Vagina (tissue), 2 donors: ENCODE measurements at places on chromosomes 16 and 17.

DNA sequence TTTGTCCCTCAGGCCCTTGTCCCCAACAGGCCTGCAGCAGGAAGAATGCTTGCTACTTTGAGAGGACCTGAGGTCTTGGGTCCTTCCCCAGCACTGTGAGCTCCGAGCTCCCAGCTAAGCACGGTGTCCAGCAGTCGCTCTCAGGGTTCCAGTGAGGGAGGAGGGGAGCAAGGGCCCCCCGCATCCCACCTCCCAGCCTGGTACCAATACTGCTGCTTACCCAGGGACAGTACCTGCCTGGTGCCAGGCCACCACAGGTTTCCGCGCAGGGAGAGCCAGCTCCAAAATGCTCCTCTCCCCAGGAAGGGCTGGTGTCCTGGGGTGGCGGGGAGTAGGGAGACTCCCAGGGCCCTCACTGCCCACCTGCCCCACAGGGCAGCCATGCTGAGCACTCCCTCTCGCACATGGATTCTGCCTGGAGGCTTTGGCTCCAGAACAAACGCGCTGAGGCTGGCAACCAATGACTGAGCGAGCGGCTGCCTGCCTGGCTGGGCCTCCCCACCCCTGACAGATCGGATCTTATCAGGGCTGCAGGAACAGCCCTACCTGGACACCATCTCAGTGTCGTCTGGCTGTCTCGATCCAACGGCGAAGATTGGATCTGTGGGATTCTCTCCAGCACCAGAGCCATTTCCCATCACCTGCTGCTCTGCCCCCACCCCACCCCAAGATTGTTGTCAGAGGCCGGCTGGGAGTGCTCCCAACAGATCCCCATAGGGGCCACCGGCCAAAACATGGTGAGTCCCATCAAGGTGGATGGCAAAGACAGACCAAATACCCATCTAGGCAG lies 2.4 kb downstream of the DOK4 start:
- no peak for DNase-seq

DNA sequence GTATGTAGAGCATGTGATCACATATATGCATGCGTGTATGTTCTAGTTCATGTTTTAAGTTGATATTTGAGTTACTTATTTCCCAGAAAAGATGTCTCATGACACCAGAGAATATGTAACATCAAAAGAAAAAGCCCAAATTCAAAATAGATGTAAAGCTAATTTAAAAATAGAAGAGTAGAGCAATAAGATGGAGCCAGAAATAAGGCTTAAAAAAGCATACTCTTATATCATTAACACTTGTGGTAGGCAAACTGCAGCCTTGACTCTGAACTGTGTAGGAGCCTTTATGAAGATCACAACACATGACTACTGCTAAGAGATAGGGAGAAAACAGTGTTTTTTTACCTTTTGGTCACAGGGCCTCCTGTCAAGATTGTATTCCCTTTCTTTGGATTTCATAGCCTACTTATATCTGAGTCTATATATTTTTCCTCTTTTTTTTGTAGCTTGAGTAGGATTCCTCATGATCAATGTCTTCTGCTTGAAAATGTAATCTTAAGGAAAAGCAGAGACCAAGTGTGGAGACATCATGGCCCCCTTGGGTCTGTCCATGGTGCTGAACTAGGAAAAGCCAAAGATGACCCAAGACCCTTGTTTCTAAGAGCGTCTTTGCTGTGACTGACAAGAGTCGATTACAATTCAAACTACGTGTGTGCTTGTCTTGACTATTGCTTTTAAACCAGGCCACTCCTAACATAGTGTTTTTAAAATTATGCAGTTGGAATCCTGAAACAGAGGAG lies 390.4 kb downstream of the SHISA9 start:
- DNase-seq, result no peak

- no peak for DNase-seq
Measured at GRCh38 chr16:50448522-50448921, 79.7 kb upstream of the BRD7 start.

GRCh38 chr17:65629234-65629690 lies 67.8 kb upstream of the AXIN2 start:
- DNase-seq, result no peak

GRCh38 chr17:73841431-73842060 lies 197.3 kb upstream of the SDK2 start:
- no peak for DNase-seq

GRCh38 chr16:7545251-7545650 lies 212.6 kb downstream of the RBFOX1 start:
- DNase-seq, result no peak

DNA sequence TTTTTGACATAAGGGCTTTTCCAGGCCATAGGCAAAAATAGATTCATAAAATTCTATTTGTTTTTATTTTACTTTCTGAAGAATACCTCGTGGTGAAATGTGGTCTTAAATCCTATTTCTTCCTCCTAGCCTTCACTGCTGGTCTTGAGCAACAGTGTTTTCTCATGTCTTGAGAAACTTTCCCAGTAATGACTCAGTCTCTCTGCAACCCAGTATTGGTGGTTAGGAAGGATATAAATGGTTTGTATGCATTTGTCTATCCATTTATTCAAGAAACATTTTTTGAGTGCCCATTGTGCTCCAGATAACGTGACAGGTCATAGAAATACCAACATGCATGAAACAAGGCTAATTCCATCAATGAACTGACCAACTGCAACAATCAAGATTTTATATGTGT lies 213.9 kb downstream of the TMEM114 start:
- DNase-seq, result no peak

DNA sequence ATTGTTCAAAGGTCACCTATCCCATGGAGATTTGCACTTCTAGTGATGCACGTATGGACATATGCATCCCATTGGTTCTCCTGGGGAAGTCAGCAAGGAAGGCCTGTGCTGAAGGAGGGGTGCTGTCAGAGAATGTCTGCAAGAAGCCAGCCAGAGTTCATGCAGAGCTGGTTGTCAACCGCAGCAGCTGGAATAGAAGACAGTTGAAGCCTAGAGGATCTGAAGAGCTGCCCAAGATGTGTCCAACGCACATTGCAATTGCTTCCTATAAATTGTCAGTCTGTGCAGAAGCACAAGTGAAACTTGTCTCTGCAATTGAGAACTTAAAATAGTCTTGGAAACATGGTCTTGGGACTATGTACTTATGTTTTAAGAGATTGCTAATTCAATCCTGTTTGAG lies 82.1 kb upstream of the CNTNAP4 start:
- DNase-seq, result no peak

GRCh38 chr16:11242658-11243057 lies 13.3 kb downstream of the SOCS1 start:
- DNase-seq, result no peak

GRCh38 chr17:49861150-49861884 lies 13.4 kb upstream of the TAC4 start:
- no peak for DNase-seq

DNA sequence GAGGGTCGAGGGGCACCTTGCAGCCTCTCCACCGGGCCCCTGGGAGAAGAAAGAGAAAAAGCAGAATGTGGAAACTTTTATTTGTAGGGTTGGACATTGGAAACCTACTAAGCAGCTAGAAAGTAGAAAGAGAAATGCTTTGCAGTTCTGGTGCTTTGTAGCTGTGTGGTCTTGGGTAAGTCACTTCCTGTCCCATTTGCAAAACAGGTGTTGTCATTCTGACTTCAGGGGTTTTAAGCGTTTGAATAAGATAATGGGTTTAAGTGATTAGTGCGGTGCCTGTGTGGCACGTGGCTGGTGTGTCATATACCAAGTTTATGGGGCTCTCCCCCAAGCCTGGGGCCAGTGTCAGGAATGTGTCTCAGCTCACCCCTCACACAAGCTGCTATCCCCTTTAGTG lies 1.6 kb downstream of the CA4 start:
- no peak for DNase-seq

GRCh38 chr16:49011901-49012300 lies 269.7 kb downstream of the CBLN1 start:
- DNase-seq, result peak; percentile 54

DNA sequence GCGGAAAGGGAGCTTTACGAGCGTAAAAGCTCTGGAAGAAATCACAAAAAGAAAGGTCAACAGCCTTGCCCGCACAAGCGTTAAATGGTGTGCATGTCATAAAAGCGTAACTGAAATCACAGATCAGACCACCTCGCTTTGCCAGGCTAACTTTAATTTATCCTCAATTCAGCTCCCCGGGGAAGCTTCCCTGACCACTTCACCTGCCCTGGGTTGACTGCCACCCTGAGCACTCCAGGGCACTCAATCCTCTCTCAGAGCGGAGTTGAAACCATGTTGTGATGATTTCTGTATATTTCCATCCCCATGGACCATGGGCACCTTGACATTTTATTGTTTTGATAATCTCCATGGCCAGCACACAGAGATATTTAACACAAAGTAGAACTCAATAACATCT lies 16.1 kb upstream of the NAGS start:
- DNase-seq, result no peak

- no peak for DNase-seq
Measured at GRCh38 chr16:83300326-83300725, 507.5 kb upstream of the HSBP1 start.

- DNase-seq, result no peak
Measured at GRCh38 chr17:32302037-32302436, 36.4 kb downstream of the RHBDL3 start.

GRCh38 chr17:72446525-72447250 lies 325.9 kb downstream of the SOX9 start:
- no peak for DNase-seq

- DNase-seq, result no peak
Measured at GRCh38 chr17:19343671-19344151, 18.8 kb downstream of the B9D1 start.

GRCh38 chr16:48895142-48895541 lies 285.2 kb upstream of the N4BP1 start:
- no peak for DNase-seq

- no peak for DNase-seq
Measured at GRCh38 chr17:41989702-41990419, 23.3 kb downstream of the CNP start.

DNA sequence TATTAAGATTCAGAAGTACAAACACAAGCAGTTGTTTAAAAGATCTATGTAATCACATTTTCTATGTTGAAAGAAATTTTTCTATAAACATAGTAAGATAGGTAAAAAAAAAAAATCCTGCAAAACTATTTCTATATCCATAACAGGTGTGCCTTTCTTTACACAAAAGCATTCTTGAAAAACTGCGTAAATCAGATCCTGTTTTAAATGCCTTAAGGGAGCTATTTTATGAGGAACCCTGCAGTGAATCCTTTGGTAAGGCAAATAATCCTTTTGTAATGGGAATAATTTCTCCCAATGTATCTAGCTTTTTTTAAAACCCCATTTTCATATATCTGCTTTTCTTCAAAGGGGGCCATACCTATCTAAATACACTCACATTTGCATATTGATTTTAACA lies 157.3 kb downstream of the AATF start:
- DNase-seq, result no peak

DNA sequence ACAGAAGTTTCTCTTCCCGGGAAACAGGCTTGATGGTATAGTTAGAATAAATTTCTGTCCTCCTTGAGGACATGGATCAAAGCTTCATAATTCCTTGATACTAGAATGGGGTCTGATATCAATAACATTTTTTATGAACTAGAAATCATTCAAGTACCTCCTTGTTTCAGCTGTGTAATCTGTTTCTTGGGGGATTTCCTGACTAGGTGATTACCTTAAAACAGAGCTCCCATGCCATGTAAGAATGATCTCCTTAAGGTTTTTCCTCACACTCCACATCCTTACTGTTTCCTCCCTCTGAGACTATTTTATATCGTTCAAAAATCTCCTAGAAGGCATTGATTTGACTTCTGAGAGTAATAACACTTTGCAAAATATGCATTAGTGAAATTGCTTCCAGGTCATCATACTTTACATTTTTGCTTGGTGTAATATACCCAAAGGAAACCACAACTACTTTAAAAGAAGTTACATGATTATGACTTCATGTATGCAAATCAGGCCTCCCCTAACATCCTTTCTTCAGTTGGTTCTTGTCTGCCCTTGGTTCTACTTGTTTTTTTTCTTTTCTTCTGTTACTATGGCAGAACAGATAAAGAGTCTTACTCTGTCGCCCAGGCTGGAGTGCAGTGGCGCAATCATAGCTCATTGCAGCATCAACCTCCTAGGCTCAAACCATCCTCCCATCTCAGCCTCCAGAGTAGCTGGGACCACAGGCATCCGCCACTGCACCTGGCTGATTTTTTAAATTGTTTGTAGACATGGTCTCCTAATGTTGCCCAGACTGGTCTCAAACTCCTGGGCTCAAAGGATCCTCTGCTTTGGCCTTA lies 388.8 kb downstream of the ZFHX3 start:
- DNase-seq, result no peak

- no peak for DNase-seq
Measured at GRCh38 chr16:73052576-73052975, 4.6 kb upstream of the ZFHX3 start.

GRCh38 chr16:5604770-5605169 lies 507.2 kb upstream of the EEF2KMT start:
- DNase-seq, result no peak

GRCh38 chr16:87581857-87582215 lies 20.5 kb upstream of the JPH3 start:
- peak; percentile 94 for DNase-seq

GRCh38 chr17:78131172-78132083 lies 857 bp downstream of the TMC8 start:
- DNase-seq, result no peak

DNA sequence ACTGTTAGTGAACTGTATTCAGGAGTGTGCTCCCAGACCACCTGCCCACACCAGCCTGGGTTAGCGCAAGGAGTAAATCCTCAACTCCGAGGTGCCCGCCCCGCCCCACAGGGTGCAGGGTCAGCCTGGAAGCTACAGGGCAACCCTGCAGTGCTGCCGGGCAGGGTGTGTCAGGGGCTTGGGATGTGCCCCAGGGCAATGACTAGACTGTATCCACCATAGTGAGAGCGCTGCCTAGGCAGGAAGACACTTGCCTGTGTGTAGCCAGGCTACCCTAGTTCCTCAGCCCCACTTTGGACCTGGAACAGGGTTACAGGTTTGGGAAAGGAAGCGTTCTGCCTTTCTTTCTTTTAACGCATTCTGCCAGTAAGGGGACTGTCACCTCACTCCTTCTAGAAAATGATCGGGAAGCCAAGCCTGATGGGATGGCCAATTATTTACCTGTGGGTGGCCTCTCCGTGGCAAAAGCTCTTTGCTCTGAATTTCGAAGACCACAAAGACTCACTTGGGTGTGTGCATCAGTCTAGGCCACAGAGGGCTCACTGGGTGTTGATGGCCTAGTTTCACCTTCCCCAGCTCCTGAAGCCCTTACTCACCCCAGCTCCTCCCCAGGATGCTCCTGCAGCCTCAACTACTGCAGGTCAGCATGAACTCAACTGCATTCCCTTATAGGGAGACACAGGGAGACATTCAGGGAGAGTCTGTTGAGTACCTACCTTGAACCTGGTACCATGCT lies 90.9 kb downstream of the CCDC182 start:
- DNase-seq, result no peak

DNA sequence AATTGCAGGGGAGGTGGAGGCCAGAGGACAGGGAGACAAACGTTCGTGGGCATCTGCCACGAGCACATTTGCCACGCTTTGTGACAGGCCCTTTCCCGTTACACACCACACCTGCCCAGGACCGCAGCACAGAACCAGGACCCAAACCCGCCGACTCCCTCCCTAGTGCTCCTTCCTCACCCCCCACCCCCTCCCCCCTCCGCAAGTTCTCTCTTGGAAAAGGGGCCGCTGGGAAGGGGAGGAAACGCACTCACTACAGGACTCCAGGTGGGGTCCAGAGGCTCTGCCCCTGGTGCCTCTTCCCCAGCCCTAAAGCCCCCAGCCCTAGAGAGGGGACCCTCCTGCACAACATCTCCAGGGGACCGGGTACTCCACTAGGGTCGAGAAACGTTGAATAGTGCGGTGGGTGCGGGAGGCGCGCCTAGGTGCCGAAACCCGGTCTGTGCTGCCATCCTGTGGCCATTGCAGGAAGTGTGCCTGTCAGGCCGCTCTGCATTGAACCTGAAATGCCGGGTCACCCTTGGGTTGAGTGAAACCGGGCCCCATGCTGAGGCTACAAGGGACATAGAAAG lies 21.9 kb upstream of the EIF1 start:
- DNase-seq, result no peak
